Fibroblast of lung (primary cell): ENCODE measurements at places on chromosomes 1 and 21. TPM values are rescaled to one million over a fixed set of nuclear protein-coding genes. Genes with fewer than 3 reads are reported as not detected.

The IFI44L gene
- 0.52 and 0.59 TPM in 2 replicates for polyA plus RNA-seq

The NBPF6 gene
- polyA plus RNA-seq: 0.03 TPM in 1 of 2 replicates, not detected in the other

The IL19 gene
- polyA plus RNA-seq: not detected in 2 replicates

The AGT gene
- polyA plus RNA-seq: 0.38 and 3.7 TPM in 2 replicates

The LIPI gene
- polyA plus RNA-seq: not detected in 2 replicates

The CFHR4 gene
- 0.06 TPM in 1 of 2 replicates, not detected in the other for polyA plus RNA-seq

The SLC30A10 gene
- 0.02 TPM in 1 of 2 replicates, not detected in the other for polyA plus RNA-seq

The OR6N2 gene
- not detected in 2 replicates for polyA plus RNA-seq

The RGS4 gene
- 80.2 and 170 TPM in 2 replicates for polyA plus RNA-seq

The SDC3 gene
- polyA plus RNA-seq: 13.7 and 16.2 TPM in 2 replicates

The FCRL5 gene
- 0.05 TPM in 1 of 2 replicates, not detected in the other for polyA plus RNA-seq

The VWA1 gene
- 1.7 and 2.5 TPM in 2 replicates for polyA plus RNA-seq

The SPRR2F gene
- not detected in 2 replicates for polyA plus RNA-seq

The LTN1 gene
- polyA plus RNA-seq: 10.4 and 12.6 TPM in 2 replicates

The TCHH gene
- polyA plus RNA-seq: not detected in 2 replicates

The LCE2A gene
- polyA plus RNA-seq: 0.91 and 8.1 TPM in 2 replicates

The C1orf94 gene
- 0.02 and 0.10 TPM in 2 replicates for polyA plus RNA-seq
